ENCODE measurements at places on chromosomes 11 and 22.
A peak's percentile ranks its signal among the peaks of the same experiment; 100 is the strongest.

- peak; percentile 76 for DNase-seq
Observed at GRCh38 chr11:12680246-12680939, 6.2 kb downstream of the TEAD1 start.

- no peak for DNase-seq
Observed at GRCh38 chr11:22797047-22797446, 32.6 kb downstream of the SVIP start.

DNA sequence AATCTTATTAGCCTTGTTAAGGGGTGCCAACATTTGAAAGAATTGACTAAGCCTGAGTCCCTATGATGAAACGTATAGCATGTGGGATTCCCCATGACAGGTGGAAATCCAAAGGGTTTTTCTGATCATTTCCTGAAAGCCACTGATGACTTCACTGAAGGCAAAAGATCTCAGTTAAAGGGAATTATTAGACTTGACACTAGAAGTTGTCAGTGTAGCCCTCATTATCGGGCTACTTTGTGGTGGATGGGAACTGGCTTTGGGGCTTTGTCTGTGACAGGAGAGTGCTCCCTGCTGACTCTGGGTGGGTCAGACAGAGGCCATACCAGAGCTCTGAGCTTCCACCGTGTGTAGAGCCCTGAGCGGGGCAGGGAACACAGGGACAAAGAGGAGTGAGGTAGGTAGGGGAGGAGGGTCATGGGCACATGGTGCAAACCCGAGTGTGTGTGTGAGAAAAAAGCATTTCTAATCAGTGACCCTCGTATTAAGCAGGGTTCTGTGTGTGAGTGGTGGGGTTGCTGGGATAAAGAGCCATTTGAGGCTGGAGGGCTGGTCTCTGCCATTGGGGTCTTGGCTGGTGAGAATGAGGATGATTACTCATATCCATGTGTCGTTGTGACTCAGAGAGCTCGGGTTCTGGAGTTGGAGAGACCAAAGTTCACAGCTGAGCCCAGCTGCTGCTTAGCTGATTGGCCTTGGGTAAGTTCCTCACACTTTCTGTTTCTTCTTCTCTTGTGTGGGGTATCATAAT, 101.1 kb downstream of the GRIK4 start:
- DNase-seq = peak; percentile 47

GRCh38 chr11:65291613-65292012, 23.1 kb upstream of the CDC42EP2 start:
- DNase-seq = no peak

GRCh38 chr11:80937842-80938241, 1497.0 kb upstream of the TENM4 start:
- no peak for DNase-seq

- no peak for DNase-seq
Observed at GRCh38 chr22:18147791-18148190, 2.2 kb upstream of the USP18 start.

DNA sequence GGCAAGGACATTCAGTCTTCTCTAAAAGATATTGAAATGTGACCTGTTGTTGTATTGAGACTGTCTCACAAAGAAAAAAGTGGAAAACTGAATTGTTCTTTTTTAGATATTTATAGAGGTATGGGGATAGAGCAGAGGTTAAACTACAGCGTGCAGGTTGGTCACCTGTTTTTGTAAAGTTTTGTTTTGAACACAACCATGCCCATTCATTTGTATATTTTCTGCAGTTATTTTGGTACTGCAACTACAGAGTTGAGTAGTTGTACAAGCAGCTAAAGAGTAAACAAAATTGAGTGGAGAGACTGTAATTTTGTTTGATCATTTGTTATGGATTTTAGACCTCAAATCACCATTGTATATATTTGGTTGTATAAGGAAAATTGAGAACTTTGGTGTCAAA, 11.3 kb downstream of the EED start:
- no peak for DNase-seq

DNA sequence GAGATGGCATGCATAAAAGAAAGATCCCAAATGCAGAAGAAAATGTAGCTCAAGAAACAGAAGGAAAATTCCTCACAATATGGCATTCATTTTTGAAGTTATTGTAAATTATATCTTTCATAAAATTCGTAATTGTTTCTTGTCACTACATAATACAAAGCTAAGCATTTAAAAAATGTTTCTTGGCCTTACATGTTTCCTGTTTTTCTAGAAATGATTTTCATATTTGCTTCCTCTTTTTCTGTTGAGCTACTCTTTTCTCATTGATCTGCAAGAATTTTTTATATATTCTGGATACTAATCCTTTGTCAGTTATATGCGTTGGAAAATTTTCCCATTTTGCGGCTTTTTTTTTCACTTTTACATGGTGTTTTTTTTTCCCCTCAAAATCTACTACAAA, 48.0 kb downstream of the ENTHD1 start:
- no peak for DNase-seq

- DNase-seq = no peak
Observed at GRCh38 chr11:14700593-14700992, 57.0 kb downstream of the PDE3B start.

- no peak for DNase-seq
Observed at GRCh38 chr11:73629907-73630306, 16.5 kb upstream of the PLEKHB1 start.

DNA sequence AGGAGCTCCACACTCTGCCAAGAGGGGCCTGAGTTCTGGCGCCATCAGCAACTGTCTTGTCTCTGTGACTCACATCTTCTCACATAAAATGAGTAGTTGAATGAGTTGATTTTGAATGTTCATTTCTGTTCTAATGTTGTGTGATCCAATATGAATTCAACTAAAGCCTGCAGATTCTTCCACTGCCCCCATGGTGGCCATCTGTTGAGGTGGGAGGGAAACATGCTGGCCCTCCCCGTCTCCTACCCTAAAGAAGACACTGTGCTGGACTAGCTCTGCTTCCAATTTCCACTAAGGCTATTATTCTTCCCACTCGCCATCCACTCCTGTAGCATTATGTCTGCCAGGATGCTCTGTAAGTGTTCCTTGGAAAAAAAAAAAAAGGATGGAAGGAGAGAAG, 555.6 kb upstream of the LARGE1 start:
- DNase-seq = no peak

GRCh38 chr11:1203505-1204271, 19.2 kb upstream of the MUC5B start:
- peak; percentile 33 for DNase-seq

DNA sequence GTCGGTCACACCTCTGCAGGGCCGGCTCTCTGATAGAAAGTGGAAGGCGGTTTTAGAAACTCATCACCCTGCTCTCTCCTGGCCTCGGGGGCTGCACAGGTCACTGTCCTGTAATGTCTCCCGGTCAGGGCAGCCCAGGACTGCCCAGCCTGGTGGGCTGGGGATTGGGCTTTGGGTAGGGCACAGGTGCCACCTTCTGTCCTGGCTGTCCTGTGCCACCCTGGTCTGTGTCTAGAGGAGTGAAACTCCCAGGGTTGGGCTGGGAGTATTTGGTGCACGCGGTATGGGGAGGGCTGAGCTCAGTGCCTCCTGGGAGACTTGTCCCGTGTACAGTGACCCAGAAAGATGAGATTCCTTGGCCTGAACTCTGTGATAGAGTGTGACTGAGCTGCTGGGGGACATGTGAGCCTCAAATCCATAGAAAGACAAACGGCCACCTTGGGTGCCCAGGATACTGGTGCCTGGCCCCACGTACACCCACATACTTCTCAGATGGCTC, 17.8 kb downstream of the SART1 start:
- no peak for DNase-seq

- DNase-seq = peak; percentile 17
Observed at GRCh38 chr22:22125028-22125578, 119.5 kb upstream of the VPREB1 start.

DNA sequence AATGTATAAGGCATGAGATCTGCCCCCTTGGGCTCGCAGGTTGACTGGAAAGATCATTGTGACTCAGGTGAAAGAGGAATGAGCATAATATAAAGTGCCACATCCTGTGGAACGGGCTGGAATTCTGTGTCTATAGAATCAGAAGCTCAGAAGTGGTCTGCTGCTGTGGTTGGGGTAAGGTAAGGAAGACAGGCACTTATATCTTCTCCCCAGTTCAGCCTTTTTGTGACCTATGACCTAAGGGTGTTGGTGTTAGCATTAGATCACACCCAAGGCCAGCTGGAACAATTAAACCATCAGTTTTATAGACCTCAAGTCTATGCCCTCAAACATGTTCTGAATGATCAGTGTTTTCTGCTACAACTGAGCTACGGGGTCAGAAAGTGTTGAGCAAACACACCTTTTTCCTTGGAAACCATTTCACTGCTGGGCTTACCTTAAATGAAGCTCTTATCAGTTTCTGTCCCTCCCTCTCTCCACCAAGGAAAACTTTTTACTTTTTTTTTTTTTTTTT, 15.7 kb upstream of the POU2AF3 start:
- DNase-seq = no peak

DNA sequence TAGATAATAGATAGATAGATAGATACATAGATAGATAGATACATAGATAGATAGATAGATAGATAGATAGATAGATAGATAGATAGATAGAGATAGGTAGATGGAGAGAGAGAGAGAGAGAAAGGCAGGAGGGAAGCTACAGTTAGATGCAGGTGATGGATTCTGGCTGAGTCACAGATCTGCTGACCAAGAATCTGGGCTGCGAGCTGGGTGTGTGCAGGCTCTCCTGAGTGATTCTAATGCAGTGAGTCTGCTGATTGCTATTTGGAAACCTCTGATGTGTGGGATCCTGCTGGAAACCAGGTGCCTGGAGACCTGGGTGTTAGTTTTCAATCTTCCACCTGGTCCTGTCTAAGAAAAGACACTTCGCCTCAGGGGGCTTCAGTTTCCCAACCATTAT, 1441.8 kb downstream of the TBC1D22A start:
- no peak for DNase-seq

DNA sequence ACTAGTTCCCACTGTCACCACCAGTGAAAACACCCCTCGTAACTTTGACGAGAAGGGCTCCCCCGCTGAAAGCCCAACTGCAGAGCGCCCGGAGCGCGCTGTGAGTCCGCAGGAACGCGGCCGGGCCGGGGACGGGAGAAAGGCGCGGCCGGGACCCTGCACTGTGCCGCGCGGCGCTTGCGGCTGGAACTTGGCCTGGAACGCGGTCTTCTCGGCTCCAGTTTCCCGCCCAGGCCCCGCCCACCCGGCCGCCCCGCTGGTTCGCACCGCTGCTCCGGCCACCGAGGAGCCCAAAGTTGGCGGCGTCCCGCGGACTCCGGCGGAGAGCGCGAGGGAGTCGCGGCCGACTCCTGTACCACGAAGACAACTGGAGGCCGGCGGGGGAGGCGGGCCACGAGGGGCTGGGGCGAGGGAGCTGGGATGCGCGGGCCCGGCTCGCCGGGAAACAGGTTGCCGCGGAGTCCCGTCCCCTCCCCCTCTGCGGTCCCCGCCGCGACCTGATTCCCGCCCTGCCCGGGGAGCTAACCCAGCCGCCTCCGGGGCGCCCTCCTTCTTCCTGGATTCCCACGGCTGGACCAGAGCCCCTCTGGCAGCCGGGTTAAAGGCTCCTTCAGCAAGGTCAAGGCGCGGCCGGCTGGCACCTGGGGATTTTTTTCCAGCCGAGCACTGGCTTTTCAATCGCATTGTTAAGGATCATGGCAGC, 3.4 kb downstream of the TENM4 start:
- DNase-seq = peak; percentile 44

DNA sequence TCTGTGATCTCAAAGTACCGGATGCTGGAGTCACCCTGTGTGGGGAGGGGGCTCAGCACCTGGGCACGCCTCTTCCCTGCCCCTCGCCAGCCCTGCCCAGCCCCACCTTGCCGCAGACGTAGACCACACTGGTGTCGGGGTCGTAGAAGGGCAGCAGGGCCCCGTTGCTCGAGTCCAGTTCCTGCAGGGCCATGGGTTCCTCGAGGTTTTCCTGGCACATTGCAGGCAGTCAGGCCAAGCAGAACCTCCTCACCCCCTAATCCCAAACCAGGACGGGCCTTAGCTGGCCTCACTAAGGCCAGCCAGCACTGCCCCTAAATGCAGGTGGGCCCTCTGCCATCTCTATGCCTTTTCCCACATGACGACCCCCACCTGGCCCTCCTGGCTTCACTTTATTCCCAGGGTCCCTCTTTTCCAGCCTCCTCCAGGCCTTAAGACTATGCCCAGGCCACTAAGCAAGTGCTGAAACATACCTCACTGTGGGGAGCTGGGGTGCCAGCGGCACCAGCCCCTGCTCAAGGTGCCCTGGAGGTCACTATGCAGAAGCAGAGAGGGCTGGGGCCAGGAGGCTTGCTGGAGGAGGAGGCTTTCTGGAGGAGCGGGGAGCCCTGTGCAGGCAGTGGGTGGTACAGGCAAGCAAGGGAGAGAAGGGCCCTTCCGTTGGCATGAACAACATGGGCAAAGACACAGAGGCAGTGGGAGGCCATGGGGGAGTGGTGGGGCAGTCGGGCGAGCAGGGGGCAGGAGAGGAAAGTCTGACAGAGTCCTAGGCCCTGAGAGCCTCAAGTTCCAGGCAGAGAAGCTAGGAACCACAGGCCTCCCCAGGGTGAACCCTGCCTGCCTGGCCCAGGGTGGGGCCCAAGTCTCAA, 2.8 kb downstream of the CORO1B start:
- DNase-seq = no peak

DNA sequence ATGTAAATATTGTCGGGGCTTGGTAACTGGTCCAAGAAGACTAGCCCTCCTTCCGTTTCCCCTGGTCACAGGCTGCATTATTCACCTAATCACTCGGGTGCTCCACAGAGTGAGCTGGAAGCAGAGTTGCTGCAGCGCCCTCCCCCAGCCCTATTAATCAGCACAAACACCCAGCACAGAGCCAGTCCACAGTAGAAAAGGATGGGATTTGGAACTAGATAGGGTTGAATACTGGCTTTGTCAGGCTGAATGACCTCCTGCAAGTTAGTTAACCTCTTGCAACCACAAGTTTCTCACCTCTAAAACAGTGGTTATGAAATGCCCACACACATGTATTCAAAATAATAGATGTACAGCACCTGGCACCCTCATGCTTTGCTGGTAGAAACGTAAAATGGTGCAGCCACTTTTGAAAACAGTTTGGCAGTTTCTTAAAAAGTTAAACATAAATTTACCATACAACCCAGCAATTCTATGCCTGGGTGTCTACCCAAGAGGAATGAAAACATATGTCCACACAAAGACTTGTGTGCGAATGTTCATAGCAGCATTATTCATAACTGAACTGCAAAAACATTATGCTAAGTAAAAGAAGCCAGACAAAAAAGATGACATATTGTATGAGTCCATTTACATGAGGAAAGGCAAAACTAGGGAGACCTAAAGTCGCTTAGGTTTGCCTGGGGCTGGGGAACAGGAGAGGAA, 31.7 kb upstream of the APLP2 start:
- no peak for DNase-seq

- DNase-seq = no peak
Observed at GRCh38 chr22:20798974-20799373, 25.1 kb downstream of the SERPIND1 start.

DNA sequence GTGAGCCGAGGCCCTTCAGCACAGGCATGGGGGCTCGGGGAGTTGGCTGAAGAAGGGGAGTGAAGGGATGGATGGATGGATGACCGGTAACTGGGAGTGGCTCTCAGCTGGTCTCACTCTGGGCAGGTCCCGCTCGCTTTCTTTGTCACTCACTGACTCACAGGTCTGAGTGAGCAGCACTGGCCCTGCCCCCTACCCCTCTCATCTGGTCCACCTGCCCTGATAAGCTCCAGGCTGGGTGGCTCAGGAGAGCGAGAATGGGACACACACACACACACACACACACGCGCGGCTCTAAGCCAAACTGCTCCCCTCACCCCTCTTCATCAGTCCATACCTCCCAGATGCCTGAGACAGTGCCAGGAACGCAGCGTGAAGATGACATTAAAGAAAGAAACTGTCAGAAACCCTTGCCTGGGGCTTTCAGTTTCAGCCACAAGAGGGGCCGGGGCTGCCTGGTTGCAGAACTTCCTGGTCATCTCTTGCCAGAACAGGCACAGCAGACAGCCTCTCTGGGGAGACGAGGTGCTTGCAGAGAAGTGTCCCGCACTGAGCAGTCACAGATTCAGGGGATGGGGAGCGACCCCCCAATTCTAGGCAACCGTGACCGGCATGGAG, 16.5 kb upstream of the SHISAL1 start:
- no peak for DNase-seq

Data from D341Med (cell line).